ENCODE measurements at places on chromosomes 4 and X.
A peak's percentile ranks its signal among the peaks of the same experiment; 100 is the strongest.

DNA sequence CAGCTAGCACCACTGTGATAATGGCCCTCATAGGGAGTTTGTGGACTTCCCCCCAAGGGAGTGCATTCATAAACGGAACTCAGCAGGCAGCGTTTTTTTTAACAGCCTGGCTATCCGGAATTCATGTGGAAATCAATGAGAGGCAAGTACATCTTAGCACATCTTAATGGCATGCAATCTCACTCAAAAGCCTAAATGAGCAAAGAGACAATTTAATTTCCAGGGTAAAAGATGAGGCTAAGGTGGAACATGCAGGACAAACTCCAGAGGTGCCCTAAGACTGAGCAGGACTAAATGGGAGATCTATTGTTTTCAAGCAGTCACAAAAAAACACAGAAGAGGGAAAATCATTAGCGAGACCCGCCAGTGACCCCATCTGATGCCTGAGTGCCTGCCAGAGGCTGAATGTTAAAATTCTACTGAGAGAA, 243.5 kb upstream of the KCNIP4 start:
- DNase-seq: no peak

DNA sequence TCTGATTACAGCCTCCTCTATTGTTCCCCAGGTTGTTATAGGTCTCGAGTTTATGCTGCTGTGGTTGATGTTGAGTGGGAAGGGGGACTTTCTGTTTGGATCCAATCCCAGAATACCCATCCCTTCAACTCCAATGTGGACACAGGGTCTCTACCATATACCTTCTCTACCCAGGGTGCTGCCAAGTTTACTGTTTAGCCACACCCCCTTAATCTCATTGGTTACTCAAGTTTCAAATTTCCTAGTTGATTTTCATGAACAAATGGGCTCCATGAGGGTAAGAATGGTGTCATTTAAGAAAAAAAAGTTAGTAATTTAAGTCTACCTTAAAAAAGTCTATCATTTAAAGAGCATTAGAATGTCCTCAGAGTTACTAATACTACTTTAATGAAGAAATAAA, 3.6 kb upstream of the SPP1 start:
- DNase-seq: no peak

DNA sequence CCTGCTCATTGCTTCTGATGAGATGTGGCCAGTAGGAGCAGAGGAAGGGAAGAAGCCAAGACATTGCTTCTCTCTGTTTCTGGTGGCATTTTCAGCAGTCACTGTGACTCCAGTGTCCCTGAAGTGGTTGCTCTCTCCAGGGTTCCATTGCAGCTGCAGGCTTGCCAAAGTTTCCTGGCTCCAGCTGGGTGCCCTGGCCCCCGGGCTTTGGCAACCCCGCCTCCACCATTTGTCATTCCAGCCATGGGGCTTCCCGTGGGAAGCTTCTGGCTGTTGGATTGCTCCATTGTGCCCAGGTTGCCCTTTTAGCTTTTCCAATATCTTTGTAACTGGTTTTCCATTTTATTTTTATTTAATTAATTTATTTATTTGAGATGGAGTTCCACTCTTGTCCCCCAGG, 12.7 kb downstream of the FGFBP1 start:
- no peak for DNase-seq

DNA sequence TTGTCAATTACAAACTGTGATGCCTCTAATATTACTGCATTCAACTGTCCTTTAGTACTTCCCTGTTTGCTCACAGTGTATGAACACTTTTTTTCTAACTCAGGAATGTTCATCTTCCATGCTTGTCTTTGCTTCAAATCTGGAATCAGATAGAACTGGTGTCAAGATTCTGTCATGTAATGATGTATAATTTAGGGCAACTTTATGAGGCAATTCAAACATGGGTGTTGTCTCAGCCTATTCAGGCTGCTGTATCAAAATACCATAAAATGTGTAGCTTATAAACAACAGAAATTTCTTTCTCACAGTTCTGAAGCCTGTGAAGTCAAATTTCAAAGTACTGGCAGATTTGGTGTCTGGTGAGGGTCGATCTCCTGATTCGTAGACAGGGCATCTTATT, 1012.9 kb downstream of the RAB28 start:
- DNase-seq: no peak

DNA sequence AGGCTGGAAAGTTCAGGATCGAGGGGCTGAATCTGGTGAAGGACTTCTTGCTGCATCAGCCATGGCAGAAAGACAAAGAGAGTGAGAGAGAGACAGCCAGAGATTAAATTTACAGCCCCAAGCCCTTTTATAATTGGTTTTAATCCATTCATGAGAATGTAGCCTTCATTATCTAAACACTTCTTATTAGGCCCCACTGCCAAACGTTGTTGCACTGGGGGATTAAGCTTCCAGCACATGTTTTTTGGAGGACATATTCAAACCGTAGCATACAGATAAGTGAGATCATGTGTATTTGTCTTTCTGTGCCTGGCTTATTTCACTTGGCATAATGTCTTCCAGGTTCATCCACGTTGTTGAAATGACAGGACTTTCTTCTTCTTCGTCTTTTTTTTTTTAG, 524.7 kb downstream of the SPRY1 start:
- no peak for DNase-seq

- no peak for DNase-seq
These were observed 268.8 kb downstream of the MID1IP1 start for GRCh38 chrX:39070009-39070408.

- no peak for DNase-seq
These were observed 751 bp upstream of the DOK7 start for GRCh38 chr4:3462321-3462789.

- no peak for DNase-seq
These were observed 371.6 kb downstream of the INPP4B start for GRCh38 chr4:142474398-142475087.

GRCh38 chr4:112284166-112284565, 1.5 kb downstream of the TIFA start:
- no peak for DNase-seq

GRCh38 chr4:124990398-124990797, 277.9 kb upstream of the ANKRD50 start:
- no peak for DNase-seq

DNA sequence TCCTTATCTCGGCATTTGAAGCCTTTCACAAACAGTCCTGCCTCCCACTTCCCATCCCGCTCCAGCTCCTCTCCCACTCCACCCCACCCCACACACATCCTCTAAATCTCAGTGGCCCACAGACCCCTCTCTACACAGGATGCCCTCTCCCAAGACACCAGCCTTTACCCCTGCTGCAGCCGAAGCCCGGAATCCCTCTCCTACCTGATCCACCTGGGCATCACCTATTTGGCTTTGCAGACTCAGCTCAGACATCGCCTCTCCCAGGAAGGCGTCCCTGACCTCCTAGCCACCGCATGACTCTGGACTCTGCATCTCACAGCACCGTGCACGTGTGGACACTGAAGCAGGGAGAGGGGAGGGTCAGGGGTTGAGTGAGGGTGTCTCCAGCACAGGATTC, 11.5 kb downstream of the PPP2R2C start:
- DNase-seq: no peak

DNA sequence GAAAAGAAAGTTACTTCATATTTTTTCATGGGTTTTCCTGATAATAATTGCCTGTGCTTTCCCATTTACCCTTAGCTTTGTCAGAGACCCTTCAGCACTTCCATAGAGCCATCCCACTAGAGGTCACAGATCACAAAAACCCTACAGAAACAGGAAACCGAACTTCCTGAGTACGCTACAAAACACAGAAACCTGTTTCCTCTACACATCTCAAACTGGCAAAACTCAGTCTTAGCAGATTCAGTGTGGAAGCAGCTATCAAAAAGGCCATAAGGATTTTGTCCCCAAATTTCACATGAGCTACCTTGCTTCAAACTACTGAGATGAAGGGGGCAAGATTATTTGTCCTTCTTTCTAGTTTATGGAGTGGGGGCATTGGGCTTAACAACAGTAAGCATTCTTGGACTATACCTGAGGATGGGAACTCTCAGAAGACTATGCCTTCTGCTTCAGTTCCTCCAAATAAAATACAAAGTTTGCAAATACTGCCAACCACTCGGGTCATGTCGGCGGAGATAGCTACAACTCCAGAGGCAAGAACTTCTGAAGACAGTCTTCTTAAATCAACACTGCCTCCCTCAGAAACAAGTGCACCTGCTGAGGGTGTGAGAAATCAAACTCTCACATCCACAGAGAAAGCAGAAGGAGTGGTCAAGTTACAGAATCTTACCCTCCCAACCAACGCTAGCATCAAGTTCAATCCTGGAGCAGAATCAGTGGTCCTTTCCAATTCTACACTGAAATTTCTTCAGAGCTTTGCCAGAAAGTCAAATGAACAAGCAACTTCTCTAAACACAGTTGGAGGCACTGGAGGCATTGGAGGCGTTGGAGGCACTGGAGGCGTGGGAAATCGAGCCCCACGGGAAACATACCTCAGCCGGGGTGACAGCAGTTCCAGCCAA, at the start of gene MMRN1:
MMRN1 (plus strand) TSS at position 206 of the 902 bp plus-strand sequence; CDS start at position 324, 118 bp downstream.
- no peak for DNase-seq

GRCh38 chr4:139241784-139242151, 38.3 kb downstream of the MGARP start:
- DNase-seq: no peak

DNA sequence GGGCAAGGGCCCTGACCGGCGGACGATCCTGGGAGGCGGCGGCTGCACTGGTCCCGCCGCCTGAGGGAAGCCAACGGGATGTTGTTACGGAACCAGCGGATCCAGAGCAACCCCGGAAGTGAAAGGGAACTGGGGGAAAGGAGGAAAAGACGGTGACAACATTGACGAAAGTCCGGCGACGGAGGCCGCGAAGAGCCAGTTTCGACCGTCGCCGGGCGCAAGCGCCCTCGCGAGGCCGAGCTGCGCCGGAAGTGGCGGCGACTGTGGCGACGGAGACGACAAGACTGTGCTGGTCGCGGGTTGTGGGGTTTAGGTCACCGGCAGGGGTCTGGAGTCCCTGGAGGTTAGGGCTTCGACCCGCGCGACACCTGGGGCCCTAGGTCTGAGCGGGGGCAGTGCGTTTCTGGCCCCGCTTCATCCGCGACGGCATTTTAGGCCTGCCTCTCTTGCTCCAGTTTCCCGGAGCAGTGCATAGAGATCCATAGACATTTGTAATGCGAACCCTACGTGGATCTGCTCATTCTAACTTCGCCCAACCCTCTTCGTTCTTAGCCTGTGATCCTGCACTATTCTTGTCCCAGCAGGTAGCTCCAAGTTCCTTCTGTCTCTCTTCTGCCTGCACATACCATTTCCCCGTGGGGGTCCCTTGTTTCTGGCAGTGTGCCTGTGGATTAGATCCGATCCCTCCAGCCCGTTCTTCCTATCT, at the start of gene BOD1L1:
BOD1L1 (minus strand) TSS at position 120 of the 706 bp plus-strand sequence. CDS start 138 bp downstream, outside the sequence.
- DNase-seq: peak; percentile 91

- peak; percentile 72 for DNase-seq
These were observed 568 bp downstream of the NIPAL1 start for GRCh38 chr4:48017108-48017571.

- DNase-seq: no peak
These were observed 1475.5 kb downstream of the PCDH18 start for GRCh38 chr4:136056748-136057147.

DNA sequence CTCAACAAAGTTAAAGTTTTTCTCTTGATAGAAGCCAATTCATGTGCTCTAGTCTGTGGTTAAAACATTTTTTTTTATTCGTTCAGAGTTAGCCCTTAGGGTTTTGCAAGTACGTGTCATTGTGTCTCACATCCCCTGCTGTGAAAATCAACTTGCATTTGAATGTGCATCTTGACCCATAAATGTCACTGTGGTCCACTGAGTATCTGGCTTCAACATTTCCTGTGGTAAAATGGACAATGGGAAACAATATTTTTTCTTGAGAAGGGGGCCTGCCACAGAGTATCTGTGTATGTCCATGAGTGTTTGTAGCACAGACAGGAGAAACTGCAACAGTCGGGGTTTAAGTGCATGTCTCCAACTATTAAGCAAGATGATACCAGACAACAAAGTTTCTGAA, 554.8 kb upstream of the TENM3 start:
- DNase-seq: no peak

- no peak for DNase-seq
These were observed 611.9 kb downstream of the STPG2 start for GRCh38 chr4:97531351-97531750.
